ENCODE measurements at places on chromosomes 7 and 10. TPM values are rescaled to one million over a fixed set of nuclear protein-coding genes. Genes with fewer than 3 reads are reported as not detected.

ITPRID1 gene
- total RNA-seq, result not detected

KIF20B gene
- total RNA-seq, result 31.5 TPM

GLI3 gene
- total RNA-seq, result 0.25 TPM

GPNMB gene
- total RNA-seq, result not detected

GRCh38 chr7:131909151-131909768 lies 352.8 kb upstream of the PODXL start:
- DNase-seq, result no peak
- H3K36me3 ChIP-seq, result peaks cover 5% of the 10 kb centered on the region
- H3K27me3 ChIP-seq, result peaks cover 72% of the 10 kb centered on the region
- H3K4me3 ChIP-seq, result no peak overlapping the region
- no peak overlapping the region for H3K27ac ChIP-seq

DNA sequence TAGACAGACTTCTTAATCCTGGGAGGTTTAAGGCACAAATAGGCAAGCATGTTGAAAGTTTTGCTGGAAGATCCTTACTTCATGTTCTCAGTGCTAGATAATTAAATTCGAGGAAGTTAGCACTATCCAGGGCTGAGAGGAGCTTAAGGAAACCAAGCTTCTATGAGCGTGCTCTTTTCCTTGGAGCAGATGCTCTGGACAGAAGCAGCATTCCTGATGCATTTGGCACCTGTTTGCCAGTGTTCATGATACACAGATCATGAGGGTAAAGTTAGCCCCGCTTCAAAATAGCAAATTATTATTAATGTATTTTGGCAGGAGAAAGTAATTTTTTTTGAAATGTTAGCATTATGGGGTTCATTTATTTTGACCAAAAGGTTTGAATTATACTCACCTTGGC lies 9.4 kb downstream of the HDAC9 start:
- no peak overlapping the region for H3K4me3 ChIP-seq
- H3K4me1 ChIP-seq, result peaks cover 34% of the 10 kb centered on the region
- H3K36me3 ChIP-seq, result no peaks in the 10 kb centered on the region
- no peak for DNase-seq
- H3K27me3 ChIP-seq, result no peaks in the 10 kb centered on the region
- H3K27ac ChIP-seq, result no peak overlapping the region

PALD1 gene
- 0.33 TPM for total RNA-seq

- no peaks in the 10 kb centered on the region for H3K36me3 ChIP-seq
- DNase-seq, result no peak
- peaks cover 17% of the 10 kb centered on the region for H3K4me1 ChIP-seq
- H3K4me3 ChIP-seq, result peak overlapping the region; percentile 39
Measured at GRCh38 chr10:24462291-24462813, 253.4 kb downstream of the KIAA1217 start.

GRCh38 chr10:91711885-91712680 lies 79.2 kb upstream of the PPP1R3C start:
- DNase-seq, result no peak
- no peaks in the 10 kb centered on the region for H3K4me1 ChIP-seq
- no peak overlapping the region for H3K27ac ChIP-seq
- H3K36me3 ChIP-seq, result no peaks in the 10 kb centered on the region
- H3K4me3 ChIP-seq, result no peak overlapping the region
- peaks cover 37% of the 10 kb centered on the region for H3K27me3 ChIP-seq

GRCh38 chr7:157568106-157568769 lies 231.4 kb downstream of the DNAJB6 start:
- H3K4me3 ChIP-seq, result peak overlapping the region; percentile 91
- H3K27ac ChIP-seq, result peak overlapping the region; percentile 37
- H3K27me3 ChIP-seq, result peaks cover 25% of the 10 kb centered on the region
- peaks cover 11% of the 10 kb centered on the region for H3K4me1 ChIP-seq
- no peak for DNase-seq
- H3K36me3 ChIP-seq, result no peaks in the 10 kb centered on the region

HOXA13 gene
- total RNA-seq, result not detected

- H3K27ac ChIP-seq, result no peak overlapping the region
- no peaks in the 10 kb centered on the region for H3K27me3 ChIP-seq
- peaks cover 15% of the 10 kb centered on the region for H3K4me1 ChIP-seq
- DNase-seq, result no peak
- no peak overlapping the region for H3K4me3 ChIP-seq
Measured at GRCh38 chr10:63553031-63553430, 31.8 kb downstream of the REEP3 start.

TMEM184A gene
- not detected for total RNA-seq

LIPF gene
- total RNA-seq, result not detected

GRCh38 chr10:63376560-63377304 lies 89.0 kb downstream of the JMJD1C start:
- H3K4me1 ChIP-seq, result peaks cover 23% of the 10 kb centered on the region
- DNase-seq, result no peak
- H3K4me3 ChIP-seq, result no peak overlapping the region
- H3K36me3 ChIP-seq, result no peaks in the 10 kb centered on the region
- no peaks in the 10 kb centered on the region for H3K27me3 ChIP-seq

- H3K4me3 ChIP-seq, result peak overlapping the region; percentile 64
- peak overlapping the region; percentile 89 for H3K27ac ChIP-seq
- peaks cover 7% of the 10 kb centered on the region for H3K4me1 ChIP-seq
- H3K27me3 ChIP-seq, result no peaks in the 10 kb centered on the region
Measured at GRCh38 chr10:73940634-73941221, 29.8 kb downstream of the PLAU start.

DNA sequence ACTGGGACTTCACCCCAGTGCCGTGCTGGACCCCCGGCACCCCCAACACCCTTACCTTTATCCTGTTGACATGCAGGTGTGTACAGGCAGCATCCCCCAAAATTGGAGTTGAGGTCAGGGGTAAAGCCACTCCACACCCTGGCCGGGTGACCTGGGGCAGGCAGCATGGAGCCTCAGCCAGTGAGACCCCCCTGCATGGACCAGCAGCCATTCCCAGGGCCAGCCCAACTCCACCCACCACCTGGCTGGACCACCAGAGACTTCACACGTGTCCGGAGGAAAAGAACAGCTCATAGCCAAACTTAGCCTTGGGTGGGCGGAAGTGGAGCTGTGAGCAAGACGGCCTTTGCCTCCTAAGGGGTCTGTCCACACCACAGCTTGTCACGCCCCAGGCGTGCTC lies 413.0 kb upstream of the FOXK1 start:
- no peak for DNase-seq
- no peak overlapping the region for H3K27ac ChIP-seq
- H3K4me1 ChIP-seq, result no peaks in the 10 kb centered on the region

DNA sequence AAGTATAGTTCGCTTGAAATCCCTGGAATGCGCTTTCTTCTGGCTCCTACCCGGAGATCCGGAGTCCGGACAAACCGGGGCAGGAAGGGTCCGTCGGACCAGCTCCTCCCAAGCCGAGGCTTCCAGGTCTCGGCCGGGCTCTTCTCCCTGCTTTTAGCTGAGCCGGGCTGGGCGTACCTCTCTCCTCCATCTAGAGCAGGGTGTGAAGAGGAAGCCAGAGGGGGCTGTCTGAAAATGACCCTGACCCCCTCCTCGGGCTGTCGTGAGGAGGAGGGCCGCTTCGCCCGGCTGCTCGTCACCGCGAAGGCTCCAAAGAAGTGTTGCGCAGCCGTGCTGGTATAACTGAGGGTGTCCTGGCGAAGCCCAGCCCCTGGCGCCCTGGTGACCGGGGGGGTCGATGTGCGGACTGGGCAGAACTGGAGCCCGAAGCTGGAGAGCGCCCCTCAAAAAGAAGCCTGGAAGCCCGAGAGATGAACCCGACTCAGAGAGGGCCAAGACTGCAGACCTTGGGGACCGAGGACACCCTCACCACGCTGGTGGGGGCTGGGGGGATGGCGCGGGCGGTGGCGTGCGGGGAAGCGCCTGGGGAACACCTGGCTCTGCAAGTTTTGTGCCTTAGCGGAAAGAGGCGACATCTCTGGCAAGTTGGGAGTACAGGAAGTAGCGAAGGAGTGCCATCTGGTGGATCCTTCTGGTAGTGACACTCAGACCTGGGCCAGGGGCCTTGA lies 5.7 kb downstream of the KAZALD1 start:
- no peaks in the 10 kb centered on the region for H3K36me3 ChIP-seq
- H3K4me3 ChIP-seq, result peak overlapping the region; percentile 80
- peaks cover 11% of the 10 kb centered on the region for H3K4me1 ChIP-seq
- peaks cover 21% of the 10 kb centered on the region for H3K27me3 ChIP-seq
- H3K27ac ChIP-seq, result no peak overlapping the region

- DNase-seq, result no peak
- no peak overlapping the region for H3K4me3 ChIP-seq
- no peaks in the 10 kb centered on the region for H3K27me3 ChIP-seq
Measured at GRCh38 chr10:74255214-74255613, 104.2 kb downstream of the ADK start.

DNA sequence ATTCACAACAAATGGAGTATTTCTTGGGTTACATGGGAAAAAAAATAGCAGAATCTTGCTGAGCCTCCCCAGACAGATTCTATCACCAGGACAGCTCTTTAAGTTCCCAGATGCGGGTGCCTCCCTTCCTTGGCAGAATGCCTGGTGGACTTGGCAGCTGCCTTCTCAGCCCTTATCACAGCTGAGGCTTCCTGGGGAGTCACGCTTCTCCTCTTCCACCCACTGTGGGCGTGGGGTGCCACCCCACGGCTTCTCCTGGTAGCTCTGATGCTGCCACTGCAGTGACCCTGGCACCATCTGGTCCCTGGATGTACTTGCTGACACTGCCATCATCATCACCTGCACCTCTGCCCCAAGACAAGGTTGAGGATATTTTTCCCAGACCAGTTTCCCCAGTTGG lies 16.2 kb upstream of the NME8 start:
- H3K27ac ChIP-seq, result no peak overlapping the region
- no peak for DNase-seq
- H3K4me3 ChIP-seq, result peak overlapping the region; percentile 88
- H3K4me1 ChIP-seq, result peaks cover 15% of the 10 kb centered on the region

PNLIP gene
- not detected for total RNA-seq

TMEM168 gene
- 21.1 TPM for total RNA-seq

- peaks cover 2% of the 10 kb centered on the region for H3K27me3 ChIP-seq
- DNase-seq, result no peak
- H3K4me1 ChIP-seq, result peaks cover 7% of the 10 kb centered on the region
- no peak overlapping the region for H3K4me3 ChIP-seq
- no peaks in the 10 kb centered on the region for H3K36me3 ChIP-seq
- no peak overlapping the region for H3K27ac ChIP-seq
Measured at GRCh38 chr10:11539191-11539868, 72.1 kb downstream of the USP6NL start.

GRCh38 chr7:5314864-5315263 lies 32.1 kb downstream of the SLC29A4 start:
- H3K27ac ChIP-seq, result no peak overlapping the region
- peaks cover 5% of the 10 kb centered on the region for H3K4me1 ChIP-seq
- DNase-seq, result no peak
- no peak overlapping the region for H3K4me3 ChIP-seq
- no peaks in the 10 kb centered on the region for H3K27me3 ChIP-seq
- peaks cover 20% of the 10 kb centered on the region for H3K36me3 ChIP-seq

DNA sequence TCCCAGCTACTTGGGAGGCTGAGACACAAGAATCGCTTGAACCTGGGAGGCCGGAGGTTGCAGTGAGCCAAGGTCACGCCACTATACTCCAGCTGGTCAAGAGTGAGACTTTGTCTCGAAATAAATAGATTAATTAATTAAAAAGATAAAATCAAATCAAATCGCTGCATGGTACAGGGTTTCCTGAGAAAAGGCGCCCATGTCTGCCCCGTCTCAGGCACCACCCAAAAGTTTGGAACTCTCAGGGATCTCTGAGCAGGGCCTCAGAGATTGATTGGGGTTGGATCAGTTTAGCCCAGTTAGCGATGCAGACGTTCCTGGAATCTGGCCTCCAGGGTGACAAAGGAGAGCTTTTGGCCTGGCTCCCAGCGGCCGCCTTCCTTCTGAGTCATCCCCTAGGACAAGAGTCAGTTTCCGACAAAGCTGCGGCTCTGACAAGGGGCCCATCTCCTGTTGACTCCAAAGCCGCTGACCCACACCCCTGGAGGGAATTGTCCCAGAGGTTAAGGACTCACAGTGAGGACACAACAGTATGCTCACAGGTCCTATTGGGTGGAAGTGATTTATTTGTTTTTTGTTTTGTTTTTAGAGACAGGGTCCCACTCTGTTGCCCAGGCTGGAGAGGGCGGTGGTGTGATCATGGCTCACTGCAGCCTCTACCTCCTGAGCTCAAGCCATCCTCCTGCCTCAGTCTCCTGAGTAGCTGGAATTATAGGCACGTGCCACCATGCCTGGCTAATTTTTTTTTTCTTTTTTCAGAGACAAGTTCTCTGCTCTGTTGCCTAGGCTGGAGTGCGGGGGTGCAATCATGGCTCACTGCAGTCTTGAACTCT lies 6.8 kb downstream of the ORAI2 start:
- no peak for DNase-seq
- no peaks in the 10 kb centered on the region for H3K27me3 ChIP-seq
- H3K36me3 ChIP-seq, result no peaks in the 10 kb centered on the region
- H3K4me1 ChIP-seq, result peaks cover 15% of the 10 kb centered on the region

CCL24 gene
- 0.90 TPM for total RNA-seq

- peaks cover 42% of the 10 kb centered on the region for H3K27me3 ChIP-seq
- H3K4me1 ChIP-seq, result peaks cover 11% of the 10 kb centered on the region
- no peak overlapping the region for H3K27ac ChIP-seq
- DNase-seq, result no peak
Measured at GRCh38 chr10:103854686-103855391, 537 bp downstream of the SH3PXD2A start.

DNA sequence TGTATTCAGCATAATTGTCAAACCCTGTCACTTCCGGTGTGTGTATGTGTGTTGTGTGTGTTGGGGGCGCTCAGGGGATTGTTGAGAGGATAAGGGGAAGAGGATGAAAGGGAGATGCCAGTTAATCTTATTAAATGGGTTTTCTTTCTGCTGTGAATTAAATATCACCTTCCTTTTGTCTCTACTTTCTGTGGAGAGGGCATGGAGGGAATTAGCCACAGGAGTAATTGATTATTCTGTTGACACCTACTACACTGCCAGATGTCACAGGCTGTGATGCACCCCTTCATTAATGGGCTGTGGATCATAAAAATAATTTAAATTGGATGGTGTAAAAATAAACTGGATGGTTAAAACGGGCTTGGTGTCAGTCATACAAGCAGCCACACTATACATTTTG lies 311.9 kb downstream of the MDFIC start:
- DNase-seq, result no peak
- H3K36me3 ChIP-seq, result no peaks in the 10 kb centered on the region
- H3K4me1 ChIP-seq, result no peaks in the 10 kb centered on the region

DNA sequence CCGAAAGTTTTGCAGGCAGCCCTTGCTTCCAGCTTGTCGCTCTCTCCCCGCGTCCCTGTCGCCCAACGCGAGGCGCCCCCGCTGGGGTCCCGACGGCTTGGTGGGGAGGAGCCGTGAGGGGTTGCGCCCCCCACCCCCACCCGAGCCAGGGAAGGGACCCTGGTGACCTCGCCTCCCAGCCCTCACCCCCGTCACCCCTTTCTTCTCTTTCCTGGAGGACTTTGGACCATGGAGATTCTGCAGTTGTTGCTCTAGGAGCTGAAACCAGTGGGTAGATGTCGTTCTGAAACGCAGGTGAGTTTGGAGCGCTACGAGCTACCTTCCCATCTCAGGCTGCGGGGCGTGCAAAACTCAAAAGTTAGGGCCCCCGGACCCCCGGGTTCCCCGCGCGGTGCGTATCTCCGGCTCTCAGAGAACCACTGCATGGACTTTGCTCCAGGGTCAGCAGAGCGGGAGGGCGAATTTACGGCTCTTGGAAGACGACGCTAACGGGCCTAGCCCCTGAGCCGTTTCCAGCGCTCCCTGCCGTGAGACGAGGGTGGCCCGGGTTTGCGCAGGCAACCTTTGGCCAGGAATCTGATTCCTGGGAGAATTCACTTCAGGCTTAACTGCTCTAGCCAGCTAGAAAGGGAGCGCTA lies 684 bp upstream of the ATXN7L1 start:
- H3K4me3 ChIP-seq, result peak overlapping the region; percentile 83
- peaks cover 43% of the 10 kb centered on the region for H3K4me1 ChIP-seq
- no peaks in the 10 kb centered on the region for H3K36me3 ChIP-seq
- no peaks in the 10 kb centered on the region for H3K27me3 ChIP-seq

MSS51 gene
- total RNA-seq, result 8.5 TPM
